ENCODE measurements at places on chromosomes 5 and 9. TPM values are rescaled to one million over a fixed set of nuclear protein-coding genes. Genes with fewer than 3 reads are reported as not detected.

DNA sequence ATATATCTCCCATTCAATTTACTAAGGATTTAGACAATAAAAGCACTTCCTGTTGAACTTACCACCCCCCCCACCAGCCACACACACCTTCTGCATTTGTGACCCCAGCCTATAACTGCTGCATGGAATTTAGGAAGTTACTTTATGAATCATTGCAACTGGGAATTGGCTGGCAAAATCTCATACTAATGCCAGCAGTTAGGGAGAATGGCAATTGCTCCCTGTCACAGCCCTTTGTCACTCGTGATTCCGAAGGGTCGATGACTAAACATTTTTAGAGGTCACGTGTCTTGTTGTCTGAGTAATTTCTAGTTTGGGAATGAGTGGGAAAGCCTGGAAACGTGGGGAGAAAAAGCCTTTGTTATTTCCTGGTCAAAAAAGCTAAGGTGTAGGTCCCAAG lies 46.6 kb upstream of the PCA3 start:
- no peaks in the 10 kb centered on the region for H3K27me3 ChIP-seq
- H3K4me1 ChIP-seq = peaks cover 7% of the 10 kb centered on the region
- DNase-seq = no peak

DNA sequence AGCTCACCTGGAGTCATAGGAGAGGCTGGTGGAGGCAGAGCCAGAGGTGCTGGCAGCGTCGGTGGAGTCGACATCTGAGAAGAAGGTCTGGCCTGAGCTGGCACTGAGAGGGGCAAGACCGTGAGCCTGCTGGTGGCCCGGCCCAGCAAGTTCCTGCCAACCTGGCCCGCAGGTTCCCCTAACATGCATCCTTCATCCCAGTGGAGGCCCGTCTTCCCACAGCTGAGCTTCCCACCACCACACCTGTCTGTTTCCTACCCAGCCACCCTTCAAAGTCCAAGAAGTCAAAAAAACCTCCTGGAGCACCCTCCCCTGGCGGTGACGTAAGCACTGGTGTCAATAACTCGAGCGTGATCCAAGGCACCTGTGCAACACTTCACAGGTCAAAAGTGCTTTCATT lies 16.9 kb downstream of the PHF19 start:
- DNase-seq = no peak
- no peaks in the 10 kb centered on the region for H3K27me3 ChIP-seq
- H3K4me1 ChIP-seq = no peaks in the 10 kb centered on the region
- no peak overlapping the region for H3K27ac ChIP-seq

DNA sequence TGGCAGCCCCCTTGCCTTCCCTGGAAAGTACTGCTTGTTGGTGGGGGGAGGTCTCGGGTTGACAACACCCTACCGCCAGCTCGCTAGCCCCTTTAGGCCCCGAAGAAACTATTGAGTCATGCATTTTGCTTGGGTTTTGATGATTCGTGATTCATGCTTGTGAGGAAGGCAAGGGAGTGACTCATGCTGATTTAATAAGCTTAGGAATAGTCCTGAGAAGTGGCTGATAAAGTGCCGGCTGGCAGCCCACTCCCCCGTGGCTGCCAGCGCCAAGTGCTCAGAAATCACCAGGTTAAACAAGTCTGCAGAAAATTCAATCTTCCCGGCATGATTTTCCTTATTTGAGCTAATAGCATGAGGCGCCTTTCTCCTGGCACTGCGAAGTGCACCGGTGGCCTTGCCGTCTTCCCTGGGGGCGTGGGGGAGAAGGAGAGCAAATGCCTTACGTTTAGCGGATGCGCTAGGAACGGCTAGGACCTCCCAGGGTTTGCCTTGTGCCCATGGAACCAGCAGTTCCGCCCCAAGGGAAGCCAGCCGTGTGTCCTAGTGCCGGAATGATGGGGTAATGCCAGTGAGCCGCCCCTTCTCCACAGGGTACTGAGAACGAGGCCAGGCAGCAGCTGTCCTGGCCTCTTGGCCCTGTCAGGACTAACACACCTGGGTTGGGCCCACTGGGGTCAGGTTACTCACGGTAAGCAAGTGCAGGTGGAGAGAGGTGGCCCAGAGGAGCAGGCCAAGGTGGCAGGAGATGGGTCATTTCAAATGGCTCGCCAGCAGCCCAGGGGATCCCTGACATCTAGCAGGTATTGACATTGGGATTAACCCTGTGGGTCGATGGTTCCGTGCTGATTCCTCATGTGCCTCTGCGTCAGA lies 151.9 kb downstream of the MACROH2A1 start:
- no peaks in the 10 kb centered on the region for H3K27me3 ChIP-seq
- H3K4me1 ChIP-seq = peaks cover 15% of the 10 kb centered on the region
- peak overlapping the region; percentile 65 for H3K27ac ChIP-seq
- DNase-seq = peak; percentile 64
- no peak overlapping the region for H3K4me3 ChIP-seq
- no peaks in the 10 kb centered on the region for H3K36me3 ChIP-seq

DIPK1B gene
- total RNA-seq = 3.2 TPM

GRCh38 chr5:36596756-36597155 lies 9.7 kb upstream of the SLC1A3 start:
- H3K4me1 ChIP-seq = no peaks in the 10 kb centered on the region
- no peak for DNase-seq
- no peaks in the 10 kb centered on the region for H3K36me3 ChIP-seq
- no peaks in the 10 kb centered on the region for H3K27me3 ChIP-seq
- H3K4me3 ChIP-seq = no peak overlapping the region

DNA sequence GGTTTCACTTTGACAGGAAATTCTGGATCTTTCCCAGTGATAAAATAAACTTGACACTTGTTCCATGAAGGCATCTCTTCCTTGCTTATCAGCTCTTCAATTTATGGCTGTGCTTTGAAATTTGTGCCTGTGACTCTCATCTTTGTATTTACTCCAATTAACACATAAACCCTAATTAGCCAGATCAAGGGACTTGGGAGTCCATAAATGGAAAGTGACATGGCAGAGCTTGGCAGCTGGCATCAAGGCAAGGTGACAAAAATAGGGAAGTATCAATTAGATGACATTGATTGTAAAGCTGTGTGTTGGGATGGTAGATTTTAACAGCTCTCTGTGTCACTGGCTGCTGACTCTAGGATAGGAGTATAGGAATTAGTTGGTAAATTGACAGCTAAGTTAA lies 133.9 kb downstream of the PBX3 start:
- H3K4me3 ChIP-seq = no peak overlapping the region
- H3K27ac ChIP-seq = no peak overlapping the region
- H3K4me1 ChIP-seq = no peaks in the 10 kb centered on the region
- H3K27me3 ChIP-seq = no peaks in the 10 kb centered on the region
- no peaks in the 10 kb centered on the region for H3K36me3 ChIP-seq
- DNase-seq = no peak

- H3K4me1 ChIP-seq = no peaks in the 10 kb centered on the region
- H3K4me3 ChIP-seq = no peak overlapping the region
- H3K27ac ChIP-seq = no peak overlapping the region
- H3K27me3 ChIP-seq = no peaks in the 10 kb centered on the region
- H3K36me3 ChIP-seq = no peaks in the 10 kb centered on the region
Observed at GRCh38 chr9:33416996-33417395, 14.6 kb upstream of the AQP7 start.

DNA sequence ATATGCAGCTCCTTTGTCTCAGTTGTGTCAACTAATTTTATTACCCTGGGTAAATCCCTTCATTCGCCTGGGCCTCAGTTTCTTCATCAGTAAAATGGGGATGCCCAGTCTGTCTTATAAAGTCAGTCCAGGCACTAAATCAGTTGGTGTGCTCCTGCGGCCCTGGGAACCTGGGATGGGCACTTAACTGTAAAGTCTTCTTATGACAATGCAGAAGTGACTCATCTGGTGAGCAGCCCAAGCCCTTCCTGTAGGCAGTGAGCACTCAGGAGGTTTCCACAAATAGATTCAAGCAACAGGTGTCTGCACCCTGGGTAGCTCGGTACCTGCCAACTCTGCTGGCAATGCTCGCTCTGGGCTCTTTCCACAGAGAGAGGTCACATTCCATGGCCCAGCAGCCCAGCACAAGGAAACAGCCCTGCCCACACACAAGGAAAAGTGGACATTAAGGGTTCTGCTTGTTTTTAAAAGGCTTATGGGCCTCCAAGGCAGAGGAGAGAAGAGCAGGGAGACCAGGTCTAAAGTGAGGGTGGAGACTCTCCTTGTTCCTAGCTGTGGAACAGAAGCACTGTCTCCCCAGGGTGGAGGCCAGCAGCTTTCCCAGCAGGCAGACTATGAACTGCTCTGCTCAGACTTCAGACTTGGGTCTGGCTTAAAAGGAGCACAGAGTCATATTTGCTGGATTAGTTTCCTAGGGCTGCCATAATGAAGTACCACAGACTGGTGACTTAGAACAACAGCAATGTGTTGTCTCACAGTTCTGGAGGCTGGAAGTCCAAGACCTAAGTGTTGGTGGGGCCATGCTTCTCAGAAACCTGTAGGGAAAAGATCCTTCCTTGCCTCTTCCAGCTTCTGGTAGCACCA lies 89.7 kb upstream of the ADRA1B start:
- no peaks in the 10 kb centered on the region for H3K36me3 ChIP-seq
- H3K27me3 ChIP-seq = no peaks in the 10 kb centered on the region
- H3K4me1 ChIP-seq = peaks cover 9% of the 10 kb centered on the region
- peak overlapping the region; percentile 47 for H3K27ac ChIP-seq

BICD2 gene
- total RNA-seq = 5.6 TPM
